ENCODE measurements at places on chromosomes 11 and 22.

DNA sequence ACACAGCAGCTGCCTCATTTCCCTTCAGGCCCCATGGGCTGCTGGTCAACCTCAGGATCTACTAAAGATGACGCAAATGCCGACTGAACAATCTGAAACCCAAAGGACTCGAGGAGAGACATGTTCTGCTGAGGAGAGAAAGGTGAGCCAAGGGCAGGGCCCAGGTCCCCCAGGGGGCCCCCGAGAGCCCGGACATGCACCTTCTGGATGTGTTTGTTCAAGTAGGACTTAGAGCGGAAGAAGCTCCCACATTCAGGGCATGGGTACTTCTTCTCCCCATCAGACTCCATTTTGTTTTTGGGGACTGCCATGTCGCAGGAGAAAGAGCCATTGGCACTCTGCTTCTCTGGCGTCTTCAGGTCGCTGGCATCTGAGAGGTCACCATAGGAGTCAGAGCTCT is 19.3 kb downstream of the PATZ1 start:
- no peak for DNase-seq

GRCh38 chr22:48702573-48703264 is 1125.0 kb downstream of the BRD1 start:
- no peak for DNase-seq

DNA sequence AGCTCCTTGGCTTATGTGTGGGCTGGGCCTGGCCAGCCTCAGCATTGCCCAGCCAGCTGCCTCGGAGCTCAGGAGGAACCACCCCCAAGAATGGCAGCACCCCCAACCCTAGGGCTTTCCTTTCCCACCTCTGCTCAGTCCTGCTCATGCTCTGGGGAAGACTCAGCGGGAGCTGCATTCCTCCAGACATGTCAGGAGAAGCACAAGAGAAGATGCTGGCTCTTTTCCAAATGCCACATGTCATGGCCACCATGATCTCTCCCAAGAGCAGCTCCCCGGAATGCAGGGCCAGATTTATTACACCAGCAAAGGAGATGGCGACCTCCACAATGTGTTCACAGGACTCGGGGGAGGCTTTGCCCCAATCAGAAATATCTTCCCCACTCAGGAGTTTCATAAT is 143.7 kb downstream of the PKNOX2 start:
- DNase-seq = no peak

- no peak for DNase-seq
These were observed 43.8 kb downstream of the CEP164 start for GRCh38 chr11:117371453-117371852.

- no peak for DNase-seq
These were observed 28.8 kb downstream of the FAT3 start for GRCh38 chr11:92253421-92253820.

- DNase-seq = no peak
These were observed 92.4 kb downstream of the RTL6 start for GRCh38 chr22:44405661-44406060.

DNA sequence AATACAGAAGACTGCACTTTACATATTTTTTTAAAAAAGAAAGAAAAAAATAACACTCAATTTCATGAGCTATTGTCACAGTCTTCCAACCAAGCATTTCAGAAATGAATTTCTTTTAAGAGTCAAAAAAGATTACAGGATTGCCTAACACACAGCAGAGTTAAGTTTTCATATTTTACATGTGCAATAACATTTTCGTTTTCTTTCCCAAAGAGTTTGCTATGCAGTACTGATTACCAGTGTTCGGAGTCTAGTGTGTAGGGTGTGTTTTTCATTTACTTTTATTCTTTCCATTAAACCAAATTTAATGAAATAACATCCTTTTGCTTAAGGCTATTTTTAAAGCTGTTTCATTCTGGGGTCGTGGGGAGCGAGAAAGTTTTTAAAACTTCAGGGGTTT is 53.2 kb downstream of the MN1 start:
- no peak for DNase-seq

GRCh38 chr11:134666273-134667174 is 254.5 kb upstream of the B3GAT1 start:
- DNase-seq = no peak

- no peak for DNase-seq
These were observed 57.6 kb downstream of the SYN3 start for GRCh38 chr22:33000342-33001280.

DNA sequence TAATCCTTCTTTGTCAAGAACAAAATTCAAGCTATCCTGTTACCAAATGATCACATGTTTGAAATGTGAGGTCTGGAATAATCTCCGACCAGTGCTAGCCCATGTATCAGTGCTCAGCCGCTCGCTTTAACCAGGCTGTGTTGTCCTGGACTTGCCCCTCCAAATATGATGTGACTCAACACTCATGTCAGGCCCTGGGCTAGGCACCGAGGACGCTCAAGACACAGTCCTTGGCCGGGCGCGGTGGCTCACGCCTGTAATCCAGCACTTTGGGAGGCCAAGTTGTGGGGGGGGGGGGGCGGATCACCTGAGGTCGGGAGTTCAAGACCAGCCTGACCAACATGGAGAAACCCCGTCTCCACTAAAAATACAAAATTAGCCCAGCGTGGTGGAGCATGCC is 54.1 kb upstream of the WNT7B start:
- DNase-seq = no peak

DNA sequence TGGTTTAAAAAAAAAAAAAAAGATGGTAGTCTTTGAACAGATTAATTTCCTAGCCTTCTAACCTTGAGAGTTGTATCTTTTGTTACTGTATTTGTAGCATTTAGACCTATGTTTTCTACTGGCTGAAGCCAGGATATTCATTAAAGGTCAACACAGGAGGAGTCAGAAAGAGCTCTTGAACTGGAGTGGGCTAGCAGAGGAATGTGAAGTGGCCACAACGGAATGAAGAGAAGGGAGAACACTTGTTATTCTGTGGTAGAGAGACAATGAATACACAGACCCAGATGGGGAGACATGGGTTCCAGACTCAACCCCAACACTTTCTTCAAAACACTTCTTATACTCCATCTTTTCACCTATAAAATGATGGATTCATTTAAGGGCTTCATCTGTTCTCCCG is 88.1 kb downstream of the RELT start:
- no peak for DNase-seq

DNA sequence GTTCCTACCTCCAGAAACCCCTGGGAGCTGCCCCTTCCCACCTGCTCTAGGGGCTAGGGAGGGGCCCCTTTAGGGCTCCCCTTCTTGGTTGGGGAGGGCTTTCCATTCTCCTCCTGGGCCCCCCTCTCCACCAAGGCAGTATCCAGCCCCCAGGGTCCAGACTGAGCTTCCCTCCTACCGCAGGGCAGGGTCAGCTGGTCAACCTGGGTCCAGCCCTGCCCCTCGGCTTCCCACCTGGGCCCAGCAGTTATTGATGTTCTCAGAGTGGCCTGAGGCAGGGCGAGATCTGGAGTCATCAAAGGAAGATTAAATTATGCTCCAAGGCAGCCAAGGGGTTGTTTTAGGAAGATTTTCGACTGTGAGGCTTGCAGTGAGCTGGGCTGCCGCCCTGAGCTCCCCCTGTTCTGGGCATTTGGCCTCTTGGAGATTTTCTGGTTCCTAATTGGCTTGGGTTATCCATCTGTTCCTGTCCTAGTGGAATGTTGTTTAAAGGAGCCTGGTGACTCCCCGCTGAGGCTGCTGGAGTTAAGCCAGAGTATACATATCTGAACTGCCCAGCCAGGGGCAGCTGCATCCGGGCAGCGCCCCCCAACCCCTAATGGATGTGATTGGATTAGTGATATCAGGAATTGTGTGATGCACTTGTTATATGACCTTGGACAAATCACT is 1.8 kb upstream of the SLC22A8 start:
- DNase-seq = no peak

DNA sequence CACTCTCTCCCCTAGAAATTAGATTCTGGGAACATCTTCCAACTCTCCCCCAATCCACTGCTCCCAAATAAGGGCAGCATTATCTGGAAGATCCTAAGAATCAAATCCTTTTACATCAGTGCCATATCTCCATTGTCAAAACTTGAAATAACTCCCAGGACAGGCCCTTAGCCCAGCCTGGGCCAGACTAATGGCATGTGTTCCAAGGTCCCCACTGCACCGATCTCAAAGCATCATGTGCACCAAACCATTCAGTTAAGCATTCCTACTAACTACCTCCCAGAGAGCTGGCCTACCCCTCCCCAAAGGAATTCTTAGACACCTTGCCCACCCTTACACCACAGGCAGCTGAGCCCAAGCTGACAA is 44.2 kb upstream of the POU2AF1 start:
- DNase-seq = no peak
